ENCODE measurements at places on chromosomes 4 and X.
A peak's percentile ranks its signal among the peaks of the same experiment; 100 is the strongest.

- peak; percentile 28 for DNase-seq
Measured at GRCh38 chrX:152904151-152905080, 6.5 kb downstream of the ZNF185 start.

DNA sequence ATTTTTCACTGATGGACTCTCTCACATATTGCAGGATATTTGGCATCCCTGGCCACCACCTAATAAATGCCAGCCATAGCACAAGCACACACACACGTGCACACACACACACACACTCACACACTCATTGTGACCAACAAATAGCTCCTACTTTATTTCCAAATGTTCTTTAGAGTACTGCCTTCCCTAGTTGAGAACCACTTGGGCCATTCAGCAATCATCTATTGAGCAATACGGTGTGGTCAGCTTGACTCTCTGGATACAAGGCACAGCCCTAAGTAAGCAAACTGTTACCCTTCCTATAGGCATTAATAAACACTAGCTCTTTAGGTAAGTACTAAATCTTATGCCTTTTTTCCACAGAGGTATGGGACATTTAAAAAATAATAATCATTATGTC lies 21.1 kb downstream of the CORIN start:
- no peak for DNase-seq

DNA sequence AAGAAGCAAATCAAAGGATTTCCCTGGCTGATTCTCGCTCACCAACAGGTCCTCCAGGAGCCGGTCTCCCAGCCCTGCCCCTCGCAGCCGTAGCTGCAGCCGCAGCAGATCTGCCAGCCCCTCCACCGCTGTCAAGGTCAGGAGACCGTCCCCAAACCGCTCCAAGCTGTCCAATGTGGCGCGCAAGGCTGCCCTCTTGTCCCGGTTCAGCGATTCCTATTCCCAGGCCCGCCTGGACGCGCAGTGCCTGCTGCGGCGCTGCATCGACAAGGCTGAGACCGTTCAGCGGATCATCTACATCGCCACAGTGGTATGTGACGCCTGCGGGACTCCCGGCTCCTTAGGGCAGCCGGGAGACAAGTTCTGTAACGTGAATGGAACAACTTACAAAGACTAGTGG lies 25.6 kb downstream of the SPATA18 start:
- no peak for DNase-seq

DNA sequence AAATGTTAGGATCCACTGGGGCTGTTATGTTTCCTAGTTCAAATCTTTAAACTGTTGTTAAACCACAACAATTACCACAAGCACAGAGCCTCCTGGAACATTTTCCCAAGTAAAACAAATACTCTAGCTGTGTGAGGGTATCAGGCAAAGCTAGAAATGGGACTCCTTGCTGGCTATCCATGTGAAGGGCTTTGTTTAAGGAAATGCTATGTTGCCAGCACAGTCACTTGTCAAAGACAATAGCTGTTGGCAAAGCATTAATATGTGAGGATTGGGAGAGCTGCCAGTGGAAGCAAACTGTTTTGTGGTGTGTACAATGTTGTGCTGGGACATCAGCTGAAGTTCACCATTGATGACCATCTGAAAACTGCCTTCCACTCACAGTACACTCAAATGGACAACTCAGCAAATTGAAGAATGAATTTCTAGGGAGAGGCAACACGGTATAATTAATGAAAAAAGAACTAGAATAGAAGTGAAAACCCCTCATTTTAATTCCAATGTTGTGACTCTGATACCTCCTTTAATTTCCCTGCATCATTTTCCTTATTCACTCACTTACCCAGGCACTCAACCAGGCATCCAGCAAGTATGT lies 100.8 kb downstream of the ANXA3 start:
- no peak for DNase-seq

DNA sequence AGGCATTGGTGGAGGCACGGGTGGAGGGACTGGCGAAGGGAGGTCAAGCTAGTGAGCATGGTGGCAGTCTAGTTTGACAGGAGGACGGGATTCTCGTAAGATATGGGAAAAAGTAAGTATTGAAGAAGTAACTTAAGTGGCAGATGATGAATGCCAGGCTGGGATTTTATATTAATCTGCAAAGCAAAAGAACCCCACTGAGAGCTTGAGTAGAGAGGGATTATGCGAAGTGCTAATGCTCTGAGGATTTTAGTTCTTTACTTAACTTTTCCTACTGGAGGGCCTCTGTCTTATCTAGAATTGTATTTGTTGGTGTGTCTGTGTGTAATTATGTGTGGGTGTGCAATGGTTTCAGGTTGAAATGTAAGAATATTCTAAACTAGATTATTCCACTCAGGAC lies 327.9 kb downstream of the FAT4 start:
- no peak for DNase-seq

GRCh38 chrX:53714580-53715345 lies 28.2 kb upstream of the HUWE1 start:
- no peak for DNase-seq

DNA sequence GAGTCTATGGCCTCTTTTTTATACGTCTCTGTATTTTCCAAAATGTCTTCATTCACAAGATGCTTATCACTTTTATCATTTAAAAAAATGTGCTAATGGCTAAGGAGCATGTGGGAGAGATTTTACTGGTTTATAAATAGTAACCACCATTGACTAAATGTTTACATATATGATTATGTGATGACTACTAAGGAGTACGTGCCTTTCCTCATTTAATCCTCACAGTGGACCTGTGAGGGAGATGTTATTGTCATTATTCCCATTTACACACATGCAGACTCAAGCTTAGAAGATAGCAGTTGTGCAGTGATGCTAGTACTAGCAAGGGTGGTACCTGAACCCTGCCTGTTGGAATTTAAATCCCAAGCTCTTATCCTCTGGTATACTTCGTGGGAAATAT lies 2.4 kb downstream of the SRD5A3 start:
- no peak for DNase-seq

DNA sequence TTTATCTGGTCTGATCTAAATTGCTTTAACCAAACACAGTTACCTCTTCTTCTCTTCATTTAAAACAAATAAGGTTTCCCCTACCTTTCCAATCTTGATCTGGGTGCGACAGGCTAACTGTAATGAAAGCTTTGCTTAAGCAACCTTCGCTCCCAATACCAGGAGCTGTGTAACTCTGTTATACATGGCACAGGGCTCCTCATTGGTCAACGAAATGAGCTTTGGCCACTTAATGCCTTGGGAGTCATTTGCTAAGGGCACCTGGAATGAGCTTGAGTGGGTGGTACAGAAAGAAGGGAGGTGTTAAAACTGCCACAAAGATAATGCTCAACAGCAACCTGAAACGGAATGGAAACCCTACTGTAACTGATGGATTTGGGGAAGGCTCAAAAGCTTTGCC lies 140.5 kb downstream of the CHRNA9 start:
- no peak for DNase-seq

DNA sequence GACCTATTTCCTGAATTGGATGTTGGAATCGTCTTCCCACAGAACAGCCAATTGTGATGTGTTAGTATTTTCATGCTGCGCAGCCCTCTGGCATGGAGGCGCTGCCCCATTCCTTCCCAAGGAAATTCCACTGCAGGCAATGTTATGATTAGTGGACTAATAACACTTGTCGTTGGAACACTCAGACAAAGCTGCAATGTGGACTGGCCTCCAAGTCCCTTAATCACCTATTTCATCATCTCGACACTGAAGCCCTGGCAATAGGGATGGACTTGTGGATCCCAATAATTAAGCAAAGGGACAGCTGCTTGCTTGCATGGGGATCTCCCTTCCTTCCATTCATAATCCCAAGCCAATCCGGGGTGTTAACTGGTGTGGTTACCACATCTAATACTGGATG lies 78.8 kb upstream of the PLAC1 start:
- no peak for DNase-seq

GRCh38 chr4:112552668-112553067 lies 36.7 kb upstream of the NEUROG2 start:
- no peak for DNase-seq

GRCh38 chrX:53153581-53153980 lies 59.6 kb downstream of the KANTR start:
- DNase-seq, result no peak

GRCh38 chr4:48478273-48478672 lies 4.9 kb upstream of the SLC10A4 start:
- DNase-seq, result no peak

DNA sequence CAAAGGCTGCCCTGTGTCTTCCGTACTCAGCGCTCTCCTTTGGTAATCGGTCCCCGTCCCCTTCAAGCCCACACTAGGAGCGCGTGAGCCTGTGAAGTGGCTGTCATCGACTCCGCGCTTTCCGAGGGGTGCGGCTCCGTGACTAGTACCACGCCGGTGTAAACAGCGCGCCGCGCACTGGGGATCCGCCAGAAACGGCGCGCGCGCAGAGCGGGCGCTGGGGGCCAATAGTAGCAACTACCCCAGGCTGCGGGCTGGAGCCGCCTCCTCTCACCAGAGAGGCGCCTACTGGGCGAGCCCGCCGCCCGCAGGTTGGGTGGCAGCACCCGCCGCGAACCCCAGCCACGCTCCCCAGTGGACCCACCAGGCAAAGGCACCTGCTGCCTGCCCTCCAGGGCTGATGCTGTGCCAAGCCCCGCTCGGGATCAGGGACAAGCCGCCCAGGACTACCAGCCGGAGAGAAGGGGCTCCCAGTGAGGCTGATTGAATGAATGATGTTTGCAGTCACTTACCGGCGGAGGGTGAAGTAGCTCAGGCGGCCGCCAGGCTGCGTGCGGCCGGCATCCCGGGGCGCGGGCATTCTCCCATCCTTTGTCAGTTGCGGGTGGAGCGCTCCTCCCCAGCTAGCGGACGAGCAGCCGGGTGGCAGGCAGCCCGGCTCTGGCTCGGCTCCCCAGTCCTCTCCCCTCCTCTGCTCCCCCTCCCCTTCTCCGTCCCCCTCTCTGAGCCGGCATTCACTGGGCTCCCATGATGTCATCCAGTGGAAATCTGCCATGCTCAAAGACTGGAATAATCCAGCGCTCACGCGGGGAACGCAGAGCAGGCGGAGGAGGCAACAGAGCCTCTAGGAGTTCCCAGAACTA lies 370.3 kb upstream of the SMIM31 start:
- peak; percentile 9 for DNase-seq

- no peak for DNase-seq
Measured at GRCh38 chrX:140524556-140524955, 19.7 kb upstream of the SOX3 start.

- DNase-seq, result peak; percentile 2
Measured at GRCh38 chrX:45134315-45134731, 66.4 kb downstream of the DIPK2B start.

GRCh38 chr4:137762591-137762990 lies 230.3 kb upstream of the PCDH18 start:
- no peak for DNase-seq

DNA sequence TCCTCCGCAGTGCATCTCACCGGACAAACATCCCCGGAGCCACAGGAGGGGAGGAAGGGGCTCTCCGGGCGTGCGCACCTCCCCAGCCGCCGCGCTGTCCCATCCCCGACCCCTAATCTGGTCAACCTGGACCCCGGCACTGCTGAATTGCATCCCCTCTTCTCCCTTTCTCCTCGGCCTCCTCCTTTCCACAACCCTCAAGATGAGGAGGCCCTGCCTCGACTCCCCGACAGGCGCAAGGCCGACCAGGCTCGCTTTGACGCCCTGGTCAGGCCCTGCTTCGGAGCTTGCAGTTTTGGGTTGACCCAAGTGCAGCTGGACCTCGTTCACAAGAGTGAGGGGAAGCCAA lies 2.3 kb downstream of the PDGFRA start:
- DNase-seq, result no peak

- DNase-seq, result no peak
Measured at GRCh38 chr4:56671860-56672259, 9.2 kb downstream of the HOPX start.
